ENCODE measurements at places on chromosomes 12 and 14.

GRCh38 chr12:54279227-54279631 is 693 bp downstream of the CBX5 start:
- DNase-seq = no peak

GRCh38 chr14:32258336-32258993 is 55.4 kb upstream of the RNU6-8 start:
- DNase-seq = no peak

DNA sequence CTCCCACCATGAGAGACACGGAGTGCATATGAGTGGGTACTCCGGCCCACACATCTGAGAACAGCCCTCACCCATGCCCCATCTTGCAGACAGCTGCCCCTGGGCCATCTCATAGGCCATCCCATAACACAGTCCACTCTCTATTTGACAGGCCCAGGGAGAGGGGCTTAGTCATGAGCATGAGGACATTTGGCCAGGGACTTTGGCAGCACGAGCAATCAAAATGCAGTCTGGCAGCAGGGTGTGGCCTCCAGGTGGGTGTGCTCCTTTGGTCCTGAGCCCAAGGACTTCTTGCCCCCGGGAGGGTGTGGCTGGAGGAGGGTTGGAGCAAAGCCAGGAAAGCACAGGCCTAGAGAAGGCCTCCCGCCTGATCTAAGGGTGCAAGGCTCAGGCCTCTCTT is 25.6 kb downstream of the EMP1 start:
- DNase-seq = no peak

DNA sequence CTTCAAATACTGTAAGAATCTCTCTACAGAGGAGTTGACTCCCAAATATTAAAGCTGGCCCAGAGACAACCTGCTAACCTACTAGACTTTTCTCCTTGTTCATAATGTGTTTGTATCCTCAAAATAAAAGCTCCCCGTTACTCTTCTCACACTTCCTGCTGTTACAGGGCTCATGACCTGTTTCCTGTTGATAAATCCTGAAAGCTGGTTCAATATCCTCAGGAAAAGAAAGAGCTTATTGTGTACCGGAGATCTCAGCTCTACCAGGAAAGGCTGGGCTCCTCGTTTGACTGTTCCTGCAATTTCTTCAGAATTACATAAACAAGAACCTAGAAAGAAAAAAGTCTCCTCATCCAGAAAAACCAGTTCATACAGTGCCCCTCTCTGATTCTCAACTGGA is 30.8 kb downstream of the CLEC1A start:
- no peak for DNase-seq

GRCh38 chr14:76329951-76330350 is 46.0 kb upstream of the ESRRB start:
- no peak for DNase-seq

DNA sequence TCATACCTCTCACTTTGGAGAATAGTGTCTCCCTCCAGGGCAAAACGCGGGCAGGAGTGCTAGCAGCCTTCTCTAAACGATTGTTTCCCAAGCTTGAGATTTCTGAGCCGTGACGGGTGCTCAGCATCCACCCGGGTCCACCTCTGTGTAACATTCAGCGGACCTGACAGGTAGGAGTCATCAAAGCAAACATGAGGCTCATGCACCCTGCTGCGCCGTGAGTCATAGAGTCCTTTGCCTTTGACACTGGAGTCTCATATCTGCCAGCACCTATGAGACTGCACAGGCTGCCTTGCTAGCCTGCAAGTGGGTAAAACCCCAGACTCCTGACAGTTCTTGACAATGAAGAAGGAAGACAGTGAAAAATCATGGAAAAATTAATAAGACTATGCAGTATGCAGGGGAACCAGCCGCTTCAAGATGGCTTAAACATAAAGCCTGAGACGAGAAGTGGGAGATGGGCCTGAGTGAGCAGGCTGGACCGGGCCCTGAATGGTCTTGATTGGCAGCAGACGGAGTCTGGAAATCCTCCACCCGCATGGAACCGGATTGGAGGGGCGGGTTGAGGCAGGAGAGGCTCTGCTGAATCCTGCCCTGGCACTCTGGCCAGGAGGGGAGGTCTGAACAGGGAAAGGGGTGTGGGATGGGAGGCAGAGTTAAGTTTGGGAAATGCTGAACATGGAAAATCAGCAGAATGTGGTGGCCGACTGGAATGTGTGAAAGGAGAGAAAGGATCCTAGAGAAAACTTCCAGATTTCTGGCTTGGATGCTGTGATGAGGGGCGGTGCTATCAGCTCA is 54.2 kb downstream of the LGMN start:
- DNase-seq = no peak

DNA sequence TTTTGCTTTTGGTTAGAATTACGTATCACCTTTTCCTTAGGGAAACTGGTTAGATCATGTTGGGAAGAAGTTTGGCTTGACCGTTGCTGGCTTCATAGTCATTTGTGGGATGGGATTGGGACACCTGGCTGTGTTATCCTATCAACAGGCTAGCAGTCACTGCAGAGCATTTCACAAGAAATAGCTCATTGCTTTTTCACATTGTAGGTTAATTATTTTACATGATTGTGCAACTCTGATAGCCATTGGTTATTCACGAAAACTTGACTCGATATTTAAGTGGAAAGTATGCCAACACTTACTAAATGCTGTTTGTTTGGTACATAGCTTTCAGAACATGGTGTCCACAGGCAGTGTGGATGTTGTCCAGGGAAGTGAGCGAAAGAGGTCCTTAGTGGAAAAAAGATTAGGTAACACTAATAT is 89.4 kb downstream of the NKX2-1 start:
- DNase-seq = no peak

DNA sequence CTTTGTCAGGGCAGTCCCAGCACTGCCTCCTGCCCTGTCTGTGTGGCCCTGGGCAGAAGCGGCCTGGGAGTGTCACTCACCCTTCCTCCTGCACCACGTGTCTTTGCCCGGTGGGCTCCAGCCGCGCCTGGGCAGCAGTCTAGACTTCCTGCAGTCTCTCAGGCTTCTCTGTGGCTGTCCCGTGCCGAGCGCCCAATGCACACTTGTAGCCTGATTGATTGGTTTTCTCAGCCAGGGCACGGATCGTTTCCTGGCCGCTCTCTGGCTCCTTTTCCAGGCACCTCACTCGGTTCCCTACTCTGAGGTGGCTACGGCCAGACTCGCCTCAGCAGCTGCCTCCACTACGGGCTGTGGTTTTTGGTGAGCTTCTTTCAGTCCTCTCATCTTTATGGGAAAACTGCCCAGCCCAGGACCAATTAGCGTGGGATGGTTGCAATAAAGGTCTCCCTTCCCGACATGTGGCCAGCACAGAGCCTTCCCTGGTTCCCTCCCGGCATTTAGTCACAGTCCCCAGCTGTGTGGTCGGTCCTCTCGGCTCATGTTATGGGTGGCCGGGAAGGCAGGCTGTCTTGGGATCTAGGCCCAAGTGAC is 133.1 kb downstream of the CACNA1C start:
- no peak for DNase-seq

DNA sequence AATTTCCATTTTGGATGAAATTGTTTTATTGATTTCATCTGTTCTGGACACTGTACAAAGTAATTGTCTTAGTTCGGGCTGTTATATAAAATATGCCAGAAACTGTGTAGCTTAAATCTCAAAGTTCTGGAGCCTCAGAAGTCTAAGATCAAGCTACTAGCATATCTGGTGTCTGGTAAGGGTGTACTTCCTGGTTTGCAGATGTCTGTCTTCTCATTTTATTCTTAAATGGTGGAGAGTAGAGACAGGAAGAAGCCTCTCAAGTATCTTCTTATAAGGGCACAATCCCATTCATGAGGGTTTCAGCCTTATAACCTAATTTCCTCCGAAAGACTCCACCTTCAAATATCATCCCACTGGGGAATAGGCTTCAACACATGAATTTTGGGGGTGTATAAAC is 51.3 kb downstream of the MON2 start:
- DNase-seq = no peak

- no peak for DNase-seq
These were observed 713.2 kb downstream of the FLRT2 start for GRCh38 chr14:86243158-86243557.

GRCh38 chr14:100972118-100972897 is 68.8 kb upstream of the RTL1 start:
- no peak for DNase-seq

- peak; percentile 6 for DNase-seq
These were observed 22.4 kb downstream of the BRI3BP start for GRCh38 chr12:125015680-125016310.

DNA sequence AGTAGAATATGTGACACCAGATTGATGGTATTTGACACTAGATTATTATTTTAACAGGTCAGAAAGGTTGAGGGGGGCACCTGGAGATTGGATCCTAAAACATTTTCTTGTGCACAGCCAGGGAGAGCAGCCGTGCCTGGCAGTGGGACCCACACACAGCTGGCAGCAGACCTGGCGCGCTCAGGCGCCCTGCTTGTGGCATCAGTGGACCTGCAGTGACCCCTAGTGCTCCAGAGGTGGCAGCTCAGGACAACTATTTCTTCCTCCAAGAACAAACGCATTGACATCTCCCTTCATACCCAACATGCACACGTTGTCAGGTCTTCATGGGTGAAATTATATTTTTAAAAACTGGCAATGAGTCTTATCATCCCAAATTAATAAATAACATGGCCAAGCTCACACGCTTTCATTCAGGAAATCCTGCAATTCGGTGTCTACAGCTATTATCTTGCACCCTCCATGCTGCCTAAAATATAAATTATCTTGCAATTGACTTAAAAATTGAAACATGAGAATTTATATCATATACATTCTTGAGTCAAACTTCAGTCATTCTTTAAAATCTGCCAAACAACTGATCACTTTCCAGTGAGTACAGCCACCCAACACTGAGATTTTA is 7.7 kb upstream of the TMEM132D start:
- peak; percentile 41 for DNase-seq

DNA sequence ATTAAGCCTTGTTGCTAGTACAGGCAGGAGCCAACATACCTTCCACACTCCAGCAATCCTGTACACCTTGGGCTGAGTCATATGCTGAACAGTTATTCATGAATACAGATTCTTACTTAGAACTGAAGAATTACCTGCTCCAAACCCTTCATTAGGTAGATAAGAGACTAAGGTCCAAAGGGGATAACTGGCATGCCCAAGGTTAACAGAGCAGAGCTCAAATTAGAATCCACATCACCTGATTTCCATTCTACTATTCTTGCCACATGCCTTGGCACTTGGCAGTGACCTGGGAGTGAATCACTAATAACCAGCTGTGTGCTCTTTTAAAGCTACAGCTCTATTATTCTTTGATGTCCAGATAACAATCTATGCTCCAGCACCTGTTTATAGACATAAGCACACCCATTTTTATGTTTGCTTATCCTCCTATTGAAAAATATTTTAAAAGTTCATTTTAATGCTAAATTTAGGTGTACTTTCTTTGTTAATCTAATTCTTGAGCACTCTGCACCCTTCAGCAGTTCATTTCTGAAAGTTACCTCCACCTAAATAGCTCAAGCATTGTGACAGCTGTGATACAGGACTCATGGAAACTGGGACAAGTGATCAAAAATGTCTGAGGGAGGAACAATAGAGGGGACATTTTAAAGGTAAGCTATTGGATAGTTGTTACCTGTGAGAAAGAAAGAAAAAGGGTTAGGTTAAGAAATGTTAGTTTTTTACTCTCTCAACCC is 19.4 kb downstream of the LPCAT3 start:
- no peak for DNase-seq

GRCh38 chr14:38972511-38972910 is 130.5 kb downstream of the SEC23A start:
- no peak for DNase-seq
